ENCODE measurements at places on chromosomes 4 and X.
A peak's percentile ranks its signal among the peaks of the same experiment; 100 is the strongest.

DNA sequence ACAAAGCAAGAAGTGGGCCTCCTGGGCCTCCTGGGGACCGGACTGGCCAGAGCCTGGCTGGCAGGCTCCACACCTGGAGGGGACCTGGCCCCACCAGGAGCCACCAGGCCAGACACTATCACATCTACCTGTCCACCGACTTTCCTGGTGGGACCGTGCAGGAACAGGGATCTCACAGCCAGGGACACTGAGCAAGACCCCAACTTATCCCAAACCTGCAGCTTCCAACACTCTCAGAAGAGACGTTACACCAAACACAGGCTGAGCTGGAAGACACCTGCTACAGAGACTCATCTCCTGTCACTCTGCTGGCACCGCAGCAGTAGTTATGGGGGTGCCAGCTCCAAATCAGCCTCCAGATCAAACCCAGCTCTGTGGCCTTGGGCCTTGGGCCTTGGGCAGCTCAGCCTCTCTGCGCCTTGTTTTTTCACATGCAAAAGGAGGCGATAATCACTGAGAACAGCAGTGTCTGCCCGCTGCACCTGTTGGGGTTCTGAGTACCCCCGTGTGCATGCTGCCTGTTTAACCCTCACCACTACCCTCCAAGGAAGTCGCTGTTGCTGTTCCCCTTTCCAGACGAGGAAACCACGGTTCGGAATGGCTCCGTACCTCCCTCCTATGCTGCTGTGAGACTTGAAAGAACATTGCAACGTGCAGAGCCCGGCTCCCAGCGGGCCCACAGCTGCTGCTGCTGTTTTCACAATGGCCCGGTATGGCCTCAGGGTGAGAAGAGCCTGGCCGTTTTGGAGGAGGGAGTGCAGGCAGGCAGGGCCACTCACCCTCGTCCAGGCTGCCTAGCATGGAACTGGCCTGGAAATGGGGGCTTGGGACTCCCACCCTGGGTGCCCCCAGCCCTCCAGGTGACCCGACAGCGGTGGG is 69.6 kb downstream of the ADRA2C start:
- no peak for DNase-seq

DNA sequence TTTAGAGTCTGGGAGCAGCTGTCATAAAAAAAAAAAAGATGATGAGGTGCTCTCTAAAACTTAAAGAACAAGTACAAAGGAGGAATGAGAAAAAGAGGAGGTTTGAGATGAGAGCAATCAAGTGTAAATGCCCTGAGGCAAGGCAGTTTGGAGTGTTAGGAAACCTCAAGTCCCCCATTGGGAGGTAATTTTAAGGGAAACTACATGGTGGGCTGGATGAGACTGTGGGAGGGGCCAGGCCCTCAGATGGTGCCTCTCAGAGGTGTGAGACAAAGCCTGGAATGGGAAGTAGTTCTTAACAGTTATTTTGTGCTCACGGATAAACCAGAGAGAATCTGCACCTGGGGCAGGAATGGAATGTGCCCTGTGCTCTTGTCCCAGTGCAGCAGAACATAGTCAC is 1.9 kb upstream of the MAGEB3 start:
- no peak for DNase-seq

DNA sequence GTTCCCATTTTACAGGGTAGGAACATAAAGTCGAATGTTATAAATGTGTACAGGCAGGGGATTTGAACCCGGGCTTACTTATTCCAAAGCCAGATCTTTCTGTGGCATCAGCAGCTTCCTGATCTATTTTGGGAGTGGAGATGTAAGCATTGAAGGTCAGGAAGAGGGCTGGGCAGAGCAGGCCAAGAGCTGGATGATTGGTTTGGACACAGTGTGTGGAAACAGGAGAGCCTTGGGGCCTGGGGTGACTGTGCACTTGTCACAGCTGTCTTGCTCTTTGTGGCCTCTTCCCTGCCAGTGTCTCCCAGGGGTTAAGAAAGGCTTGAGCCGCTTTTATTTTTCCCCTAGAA is 127.9 kb upstream of the ENPP6 start:
- no peak for DNase-seq

DNA sequence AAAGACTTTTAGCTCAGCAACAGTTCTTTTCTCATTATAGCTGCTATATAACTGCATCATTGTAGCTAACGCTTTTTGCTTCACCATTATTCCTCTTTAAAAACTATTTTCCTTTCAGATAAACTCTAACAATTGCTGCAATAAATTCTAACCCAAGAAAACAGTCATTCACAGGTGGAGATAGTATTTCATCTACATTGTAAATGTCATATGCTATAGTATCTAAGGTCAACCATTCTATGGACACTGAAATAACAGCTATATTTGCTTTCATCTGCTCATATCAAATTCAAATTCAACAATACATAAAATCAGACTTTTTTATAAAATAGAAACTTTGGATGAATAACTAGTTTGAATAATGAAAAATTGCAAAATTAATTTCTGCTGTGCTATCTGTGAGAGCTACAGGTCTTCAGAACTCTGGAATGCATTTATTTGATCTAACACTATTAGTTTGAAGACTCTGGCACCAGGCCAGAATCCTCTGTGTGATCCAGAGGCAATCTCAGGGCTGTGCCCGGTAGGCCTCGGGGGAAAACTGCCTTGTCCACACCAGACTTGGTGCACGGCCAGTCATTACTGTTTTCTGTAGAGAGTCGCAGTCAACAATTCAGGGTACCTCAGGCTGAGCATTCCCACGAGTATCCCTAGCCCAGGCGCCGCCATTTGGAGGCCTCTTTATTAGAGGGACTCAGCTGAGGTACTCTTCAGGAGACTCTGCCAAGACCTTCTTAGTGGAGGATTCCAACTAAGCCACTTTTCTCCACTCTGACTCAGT is 332.4 kb downstream of the SLC7A11 start:
- DNase-seq, result peak; percentile 11

- DNase-seq, result no peak
These were observed 8.4 kb downstream of the MSL3 start for GRCh38 chrX:11766487-11766886.

DNA sequence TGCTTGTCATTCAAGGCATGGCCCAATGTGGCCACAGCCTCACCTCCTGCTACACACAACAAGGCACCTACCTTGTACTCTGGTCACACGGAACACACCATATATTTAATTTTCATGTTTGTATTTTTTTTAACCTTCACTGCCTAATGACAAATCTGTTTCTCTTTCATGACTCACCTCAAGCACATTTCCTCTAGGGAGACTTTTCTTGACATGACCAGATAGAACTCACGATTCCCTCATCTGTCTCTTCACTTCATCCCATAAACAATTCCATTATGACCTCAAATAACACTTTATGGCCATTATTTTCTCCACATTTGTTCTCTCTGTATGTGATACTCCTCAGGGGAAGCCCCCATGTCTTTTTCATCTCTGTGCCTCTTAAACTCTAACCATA is 11.1 kb downstream of the DRP2 start:
- no peak for DNase-seq

All from D341Med (cell line).